ENCODE measurements at places on chromosomes 5 and 9.

DNA sequence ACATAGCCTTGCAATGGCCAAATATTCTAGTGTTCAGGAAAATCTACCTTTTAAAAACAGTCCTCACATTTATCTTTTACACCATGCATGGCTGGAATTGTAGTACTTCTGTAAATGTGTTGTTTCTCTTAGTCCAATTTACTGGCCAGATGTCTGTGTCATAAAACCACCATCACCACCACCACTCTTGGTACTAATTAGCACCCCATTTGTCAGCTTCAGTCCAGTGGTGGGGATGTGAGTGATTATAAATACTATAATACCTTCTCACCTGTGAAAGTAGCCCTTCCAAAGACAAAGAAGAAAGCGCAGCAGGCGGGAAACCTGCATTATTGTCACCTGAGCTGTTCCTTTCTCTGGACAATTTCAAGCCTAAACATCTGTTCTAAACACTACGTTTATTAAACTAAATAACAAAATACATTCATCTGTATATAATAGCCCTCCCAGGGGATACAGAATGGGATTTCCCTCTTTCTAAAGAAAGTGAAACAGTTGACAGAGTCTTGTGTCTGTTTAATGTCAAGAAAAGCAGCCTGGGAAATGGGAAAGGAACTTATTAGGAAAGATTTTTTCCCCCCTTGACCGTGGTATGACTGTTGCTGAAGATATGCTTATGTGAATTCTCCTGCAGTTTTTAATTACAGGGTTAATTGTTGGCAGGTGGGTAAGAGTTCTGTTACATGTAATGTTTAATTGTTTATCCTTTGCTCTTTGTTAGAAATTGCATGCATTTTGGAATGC is 144.5 kb upstream of the NUDT12 start:
- no peak for DNase-seq

GRCh38 chr5:9838916-9839315 is 208.8 kb upstream of the TAS2R1 start:
- no peak for DNase-seq

GRCh38 chr9:127974001-127974768 is 6.6 kb downstream of the EEIG1 start:
- no peak for DNase-seq

DNA sequence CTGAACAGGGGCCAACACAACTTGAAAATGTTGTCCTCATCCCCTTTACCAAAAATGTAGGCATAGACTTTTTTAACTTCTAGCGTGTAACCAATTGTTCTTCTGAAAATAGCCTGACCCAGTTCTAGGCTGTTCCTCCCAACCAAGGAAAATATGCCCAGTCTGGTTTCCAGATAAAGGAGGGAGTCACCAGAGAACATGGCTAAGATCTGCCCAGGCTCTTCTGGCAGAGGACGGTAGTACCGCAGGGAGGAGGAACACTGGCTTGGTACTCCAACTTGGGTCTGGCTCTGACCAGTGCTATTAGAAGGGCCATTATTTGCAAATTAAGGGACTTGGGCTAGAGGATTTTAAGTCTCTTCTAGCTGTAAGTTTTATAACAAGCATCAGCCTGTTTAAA is 63.1 kb downstream of the GRAMD2B start:
- DNase-seq, result no peak

- DNase-seq, result no peak
Observed at GRCh38 chr5:139816566-139816965, 21.0 kb downstream of the PSD2 start.

DNA sequence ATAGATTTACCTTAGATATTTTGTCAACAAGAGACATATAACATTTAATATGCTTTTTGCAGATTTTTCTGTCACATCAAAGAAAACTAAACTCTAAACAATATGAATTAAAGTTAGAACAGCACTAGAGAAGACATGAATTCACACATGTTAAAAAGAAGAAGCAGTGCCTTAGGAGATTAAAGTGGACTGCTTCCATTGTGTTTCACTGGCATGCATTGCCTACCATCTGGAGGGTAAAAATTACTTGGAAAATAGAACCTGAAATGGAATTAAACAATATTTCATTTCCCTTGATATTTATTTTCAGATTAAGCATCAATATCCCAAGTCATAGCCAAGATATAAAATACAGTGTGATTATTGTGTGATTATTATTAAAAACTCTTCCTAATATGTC is 319.4 kb upstream of the CDH18 start:
- no peak for DNase-seq

- no peak for DNase-seq
Observed at GRCh38 chr5:143372187-143372829, 31.2 kb downstream of the NR3C1 start.

- no peak for DNase-seq
Observed at GRCh38 chr5:5705010-5705409, 282.5 kb downstream of the ICE1 start.

GRCh38 chr5:33408816-33409215 is 31.9 kb upstream of the TARS1 start:
- DNase-seq, result no peak

- no peak for DNase-seq
Observed at GRCh38 chr9:136056546-136057235, 38.4 kb downstream of the NACC2 start.

DNA sequence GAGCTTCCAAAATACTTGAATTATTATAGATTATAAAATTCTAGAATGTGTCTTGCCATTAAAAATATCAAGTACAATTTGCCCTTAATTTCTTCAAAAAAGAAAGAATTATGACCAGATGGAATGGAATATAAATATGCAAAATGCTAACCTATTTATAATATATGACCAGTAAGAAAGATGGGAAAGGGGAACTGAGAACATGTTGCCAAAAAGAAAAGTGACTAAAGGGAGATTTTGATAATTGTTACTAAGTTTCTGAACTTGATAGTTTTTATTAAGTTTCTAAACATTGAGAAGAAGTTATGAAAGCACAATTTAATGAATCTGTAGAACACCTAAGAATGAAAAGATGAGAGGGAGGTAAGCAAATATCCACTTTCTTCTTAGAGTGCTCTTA is 188.4 kb upstream of the NR4A3 start:
- no peak for DNase-seq

All from stimulated activated CD4-positive, alpha-beta T cell treated with anti-CD3 and anti-CD28 coated beads, TNF-alpha, amount 100 ng/mL, for 4 hours (primary cell).